ENCODE measurements at places on chromosomes 7 and 10.
A peak's percentile ranks its signal among the peaks of the same experiment; 100 is the strongest.

GRCh38 chr10:97483506-97483905, 14.7 kb downstream of the MMS19 start:
- DNase-seq, result no peak

- no peak for DNase-seq
Observed at GRCh38 chr7:12769444-12769843, 82.0 kb downstream of the ARL4A start.

DNA sequence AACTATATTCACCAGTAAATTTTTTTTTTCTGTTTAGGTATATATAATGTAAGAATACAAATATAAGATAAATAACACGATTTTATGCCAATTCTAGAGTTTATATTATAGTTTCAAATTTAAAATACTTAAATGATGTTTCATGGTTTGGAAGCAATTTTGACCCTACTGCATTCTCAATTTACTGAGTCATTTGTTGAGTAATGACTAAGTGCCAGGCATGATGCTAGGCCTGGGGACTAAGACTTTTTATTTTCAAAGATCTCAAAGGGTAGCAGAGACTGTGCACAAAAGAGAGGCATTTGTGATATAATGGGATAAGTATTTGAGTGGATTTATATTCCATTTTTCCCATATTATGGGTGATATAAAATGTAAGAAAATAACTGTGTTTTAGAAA, 78.9 kb upstream of the SMIM30 start:
- peak; percentile 26 for DNase-seq

DNA sequence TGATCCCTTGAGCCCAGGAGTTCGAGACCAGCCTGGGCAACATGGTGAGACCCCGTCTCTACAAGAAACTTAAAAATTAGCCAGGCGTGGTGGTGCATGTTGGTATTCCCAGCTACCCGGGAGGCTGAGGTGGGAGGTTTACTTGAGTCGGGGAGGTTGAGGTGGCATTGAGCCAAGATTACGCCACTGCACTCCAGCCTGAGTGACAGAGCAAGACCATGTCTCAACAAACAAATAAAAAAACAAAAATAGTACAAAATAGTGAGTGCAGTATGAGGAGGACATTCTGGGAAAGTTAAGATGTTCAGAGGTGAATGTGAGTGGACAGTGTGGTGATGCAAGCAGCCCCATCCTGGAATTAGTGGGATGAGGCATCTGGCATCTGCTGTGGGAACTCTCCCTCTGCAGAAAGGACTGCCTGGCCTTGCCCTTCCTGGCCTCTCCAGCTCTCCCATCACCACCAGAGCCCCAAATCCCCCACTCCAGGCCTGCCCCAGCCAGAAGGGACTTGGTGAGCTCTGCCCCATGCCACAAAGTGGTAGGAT, 96.6 kb upstream of the PARD3 start:
- no peak for DNase-seq

GRCh38 chr10:110068780-110069179, 61.0 kb downstream of the ADD3 start:
- no peak for DNase-seq

- no peak for DNase-seq
Observed at GRCh38 chr10:93126483-93127052, 52.9 kb downstream of the CYP26A1 start.

- no peak for DNase-seq
Observed at GRCh38 chr7:84513061-84513460, 318.5 kb upstream of the SEMA3A start.

- DNase-seq, result no peak
Observed at GRCh38 chr10:107546284-107546683, 381.8 kb upstream of the SORCS1 start.

GRCh38 chr7:143499743-143500348, 22.2 kb downstream of the TAS2R41 start:
- DNase-seq, result no peak

- DNase-seq, result no peak
Observed at GRCh38 chr10:123134915-123135414, 805 bp upstream of the HMX3 start.

DNA sequence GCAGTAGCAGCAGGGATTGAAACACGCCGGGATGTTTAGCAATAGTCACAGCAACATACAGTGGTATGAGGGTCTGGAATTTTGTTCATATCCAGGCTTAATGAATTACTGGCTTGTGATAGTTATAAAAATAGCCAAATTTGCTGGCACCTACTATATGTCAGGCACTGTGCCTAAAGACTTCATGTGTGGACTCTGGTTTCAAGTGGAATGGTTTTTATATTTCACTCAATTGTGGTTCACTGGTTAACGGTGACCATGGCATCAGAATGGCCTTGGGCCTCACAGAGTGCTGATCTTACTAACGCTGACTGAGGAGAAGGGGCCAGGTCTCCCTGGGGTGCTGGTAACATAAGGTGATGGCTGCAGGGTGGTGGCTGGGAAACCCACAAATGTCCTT, 55.7 kb downstream of the CELF2 start:
- no peak for DNase-seq

DNA sequence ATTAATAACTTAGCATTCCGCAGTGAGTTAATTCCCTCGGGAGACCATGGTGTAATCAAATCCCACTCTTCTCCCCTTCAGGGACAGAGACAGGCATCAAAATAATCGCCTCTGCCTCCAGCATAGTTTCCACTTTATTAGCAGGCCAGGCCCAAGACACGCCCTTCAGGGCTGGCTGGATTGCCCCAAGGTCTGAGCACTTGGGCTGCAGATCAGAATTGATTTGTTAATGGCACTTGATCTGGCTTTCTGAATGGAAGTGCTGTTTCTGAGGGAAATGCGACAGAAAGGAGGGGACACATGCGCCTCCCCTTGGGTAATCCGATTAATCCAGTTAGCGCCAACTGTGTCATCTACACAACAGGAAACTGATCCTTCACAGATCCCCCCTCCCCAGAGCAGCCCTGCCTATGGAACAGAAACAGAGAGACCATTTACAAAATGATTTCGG, 15.6 kb downstream of the CHAT start:
- DNase-seq, result no peak

DNA sequence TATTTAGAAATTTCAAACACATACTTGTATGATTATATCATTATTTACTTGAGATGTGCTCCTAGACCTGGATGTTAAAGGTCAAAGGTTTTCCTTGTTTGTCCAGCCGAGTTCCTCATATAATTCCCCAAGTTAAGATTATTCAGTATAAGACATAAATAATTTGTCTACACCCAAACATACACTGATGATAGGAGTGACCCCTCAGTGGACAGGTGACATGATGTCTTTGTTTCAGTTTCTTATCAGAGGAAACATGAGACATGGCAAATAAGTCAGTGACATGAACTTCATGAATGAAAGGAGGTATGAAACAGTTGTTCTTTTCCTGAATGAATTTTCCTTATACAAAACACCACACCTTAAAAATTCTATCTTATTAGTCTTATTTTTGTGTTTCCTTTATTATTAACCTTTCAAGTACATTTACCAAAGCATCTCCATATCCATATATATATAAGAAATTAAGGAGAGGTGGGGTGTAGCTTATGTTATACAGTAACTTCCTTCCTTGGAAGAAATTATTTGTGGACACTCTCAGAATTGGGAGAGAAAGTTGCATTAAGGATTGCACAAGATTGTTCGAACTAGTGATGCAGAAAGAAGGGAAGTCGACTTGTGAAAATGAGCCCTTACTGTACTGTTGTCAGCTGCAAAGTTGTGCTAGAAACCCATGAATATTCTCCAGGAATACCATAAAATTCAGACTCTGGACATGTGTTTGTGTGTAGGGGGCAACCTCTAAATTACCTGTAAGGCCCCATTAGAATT, 60.5 kb downstream of the POM121L12 start:
- no peak for DNase-seq

DNA sequence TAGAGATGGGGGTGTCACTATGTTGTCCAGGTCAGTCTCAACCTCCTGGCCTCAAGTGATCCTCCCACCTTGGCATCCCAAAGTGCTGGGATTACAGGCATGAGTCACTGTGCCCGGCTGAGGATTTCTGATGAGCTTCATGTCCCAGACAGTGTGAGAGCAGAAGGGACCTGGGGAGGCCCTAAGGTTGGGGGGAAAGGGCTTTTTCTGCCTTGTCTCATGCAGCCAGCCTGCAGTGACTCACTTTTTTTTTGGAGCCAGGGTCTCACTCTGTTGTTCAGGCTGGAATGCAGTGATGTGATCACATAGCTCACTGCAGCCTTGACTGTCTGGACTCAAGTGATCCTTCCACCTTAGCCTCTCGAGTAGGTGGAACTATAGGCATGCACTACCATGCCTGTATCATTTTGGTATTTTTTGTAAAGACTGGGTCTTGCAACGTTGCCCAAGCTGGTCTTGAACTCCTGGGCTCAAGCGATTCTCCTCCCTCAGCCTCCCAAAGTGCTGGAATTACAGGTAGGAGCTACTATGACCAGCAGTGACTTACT, 14.6 kb downstream of the COL26A1 start:
- no peak for DNase-seq

DNA sequence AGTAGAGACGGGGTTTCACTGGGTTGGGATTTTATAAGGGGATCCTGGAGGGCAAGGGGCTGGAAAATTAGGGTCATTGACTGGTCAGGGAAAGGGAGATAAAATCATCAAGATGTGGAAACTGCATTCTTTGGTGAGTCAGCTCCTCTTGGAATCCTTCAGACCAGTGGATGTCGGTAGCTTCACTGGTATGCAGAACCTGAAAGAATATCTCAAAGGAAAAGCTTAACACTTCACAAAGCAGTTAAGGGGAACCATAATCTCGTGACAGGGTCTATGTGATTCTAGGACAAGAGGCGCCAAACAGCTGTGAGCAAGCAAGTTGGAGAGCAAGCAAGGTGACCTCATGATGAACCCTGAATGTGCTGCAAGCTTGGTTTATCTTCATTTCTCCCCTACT, 634.7 kb upstream of the AUTS2 start:
- DNase-seq, result no peak

DNA sequence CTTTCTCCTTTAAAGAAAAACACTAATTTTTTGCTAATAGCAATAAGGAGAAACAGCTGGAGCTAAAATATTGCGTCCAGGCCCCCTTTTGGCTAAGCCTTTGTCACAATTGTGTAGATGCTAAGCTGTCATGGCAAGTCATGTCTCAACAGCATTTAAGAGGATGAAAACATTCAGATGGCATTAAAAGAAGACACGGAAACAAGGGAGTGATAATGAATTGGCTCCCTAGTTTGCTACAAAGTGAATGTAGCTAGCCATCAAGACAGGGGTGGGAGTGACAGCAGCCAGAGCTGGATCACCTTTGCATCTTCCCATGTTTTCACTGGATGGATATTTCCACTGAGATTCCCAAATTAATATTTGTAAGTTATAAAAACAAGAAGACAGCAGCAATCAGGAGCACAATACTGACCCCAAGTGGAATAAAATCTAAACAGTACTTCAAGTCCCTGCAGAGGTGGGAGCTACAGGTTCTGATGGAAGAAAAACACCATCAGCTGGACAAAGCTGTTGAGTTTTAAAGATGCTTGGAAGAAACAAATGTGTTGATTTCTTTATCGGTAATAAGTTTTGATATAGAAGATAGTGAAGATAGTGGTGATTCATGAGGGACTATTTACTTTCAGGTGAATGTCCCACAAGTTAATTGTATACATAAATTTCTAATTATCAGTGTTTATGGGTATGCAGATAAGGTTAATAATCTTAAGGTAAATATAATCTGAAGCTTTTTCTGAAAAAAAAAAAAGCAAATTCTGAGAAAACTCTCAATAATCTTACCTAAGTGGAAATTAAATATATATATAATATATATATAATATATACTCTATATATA, 129.4 kb downstream of the SLC16A9 start:
- peak; percentile 4 for DNase-seq

DNA sequence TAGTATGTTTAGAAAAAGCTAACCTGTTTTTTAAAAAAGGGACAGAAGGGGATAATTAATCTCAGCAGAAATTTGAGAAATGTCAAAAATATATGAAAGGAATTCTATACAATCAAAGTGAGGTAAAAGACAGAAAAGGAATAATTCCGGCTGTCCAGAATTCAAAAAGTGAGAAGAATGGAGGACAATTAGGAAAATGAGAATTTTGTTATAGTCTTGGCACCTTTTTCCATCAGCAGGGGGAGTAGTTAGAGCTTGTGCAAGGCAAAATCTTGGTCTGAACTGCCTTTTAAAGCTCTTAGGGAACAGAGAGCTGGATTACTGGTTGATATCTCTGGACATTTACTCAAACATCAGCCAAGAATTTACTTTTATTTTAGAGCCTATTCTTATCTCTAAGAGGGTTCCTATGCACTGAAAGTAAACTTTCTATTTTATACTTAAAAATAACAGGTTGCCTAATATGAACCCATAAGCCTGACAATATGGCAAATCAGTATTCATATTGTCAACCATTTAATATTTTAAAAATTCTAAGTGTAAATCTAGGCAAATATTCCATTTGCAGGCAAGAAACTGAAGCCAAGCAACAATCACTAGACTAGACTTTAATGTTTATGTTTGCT, 185.6 kb downstream of the ANK3 start:
- DNase-seq, result peak; percentile 13

GRCh38 chr7:101832205-101832631, 14.8 kb downstream of the CUX1 start:
- DNase-seq, result no peak

- no peak for DNase-seq
Observed at GRCh38 chr10:131650169-131650705, 250.6 kb upstream of the PPP2R2D start.

DNA sequence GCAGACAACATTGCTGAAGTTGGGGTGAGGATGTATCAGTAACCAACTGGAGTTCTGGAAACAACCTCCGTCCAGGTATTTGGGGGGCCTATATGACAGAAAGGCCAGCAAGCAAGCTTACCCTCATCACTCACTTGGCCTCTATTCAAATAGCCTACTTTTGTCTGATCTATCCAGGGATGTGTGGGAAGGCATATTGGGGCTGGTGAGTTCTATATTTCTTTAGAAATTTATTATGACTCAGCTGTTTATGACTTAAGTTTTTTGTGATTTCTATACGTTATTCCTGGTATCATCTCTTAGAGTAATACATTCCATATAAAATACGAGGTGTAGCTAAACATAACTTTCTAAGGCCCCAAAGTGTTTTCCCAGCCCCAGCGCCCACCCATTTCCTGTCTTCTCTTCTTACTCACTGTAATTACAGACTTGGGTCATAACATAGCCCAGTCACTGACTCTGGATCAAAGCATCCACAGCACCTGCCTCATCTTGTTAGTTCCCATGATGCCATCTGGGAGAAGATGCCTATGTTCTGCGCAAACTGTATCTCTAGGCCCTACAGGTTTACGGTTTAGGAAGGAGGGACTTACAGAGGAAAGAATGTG, 18.1 kb downstream of the GARS1 start:
- no peak for DNase-seq

- no peak for DNase-seq
Observed at GRCh38 chr7:18702071-18702829, 206.7 kb downstream of the HDAC9 start.

Measured in activated CD4-positive, alpha-beta T cell treated with anti-CD3 and anti-CD28 coated beads, Interleukin-2, Interleukin-4, amounts not matched to agents 100 ng/mL and 50 ng/mL, durations not matched to agents 16 hours and 8 hours (primary cell).